ENCODE measurements at places on chromosomes 16 and 17. TPM values are rescaled to one million over a fixed set of nuclear protein-coding genes. Genes with fewer than 3 reads are reported as not detected.

Gene EVPLL
- not detected for total RNA-seq

Gene OR2C1
- total RNA-seq, result not detected

- no peak for DNase-seq
- H3K27ac ChIP-seq, result no peak overlapping the region
- no peaks in the 10 kb centered on the region for H3K36me3 ChIP-seq
- H3K27me3 ChIP-seq, result peaks cover 3% of the 10 kb centered on the region
Observed at GRCh38 chr16:49581630-49582298, 208.2 kb downstream of the C16orf78 start.

DNA sequence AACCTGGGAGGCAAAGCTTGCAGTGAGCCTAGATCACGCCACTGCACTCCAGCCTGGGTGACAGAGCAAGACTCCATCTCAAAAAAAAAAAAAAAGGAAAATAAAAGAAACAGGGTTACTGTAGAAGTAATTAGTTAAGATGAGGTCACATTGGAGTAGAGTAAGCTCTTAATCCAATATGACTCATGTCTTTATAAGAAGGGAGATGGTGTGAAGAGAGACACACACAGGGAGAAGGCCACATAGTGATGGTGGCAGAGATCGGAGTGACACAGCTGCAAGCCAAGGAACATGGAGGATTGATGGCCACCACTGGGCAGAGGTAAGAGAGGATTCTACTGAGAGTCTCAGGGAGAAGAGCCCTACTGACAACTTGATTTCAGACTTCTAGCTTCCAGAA lies 15.3 kb upstream of the SLFN5 start:
- no peaks in the 10 kb centered on the region for H3K27me3 ChIP-seq
- no peak for DNase-seq
- no peaks in the 10 kb centered on the region for H3K36me3 ChIP-seq
- H3K4me1 ChIP-seq, result peaks cover 9% of the 10 kb centered on the region

- H3K4me3 ChIP-seq, result no peak overlapping the region
- no peak for DNase-seq
- H3K36me3 ChIP-seq, result no peaks in the 10 kb centered on the region
Observed at GRCh38 chr16:58063377-58064076, 38.0 kb downstream of the MMP15 start.

DNA sequence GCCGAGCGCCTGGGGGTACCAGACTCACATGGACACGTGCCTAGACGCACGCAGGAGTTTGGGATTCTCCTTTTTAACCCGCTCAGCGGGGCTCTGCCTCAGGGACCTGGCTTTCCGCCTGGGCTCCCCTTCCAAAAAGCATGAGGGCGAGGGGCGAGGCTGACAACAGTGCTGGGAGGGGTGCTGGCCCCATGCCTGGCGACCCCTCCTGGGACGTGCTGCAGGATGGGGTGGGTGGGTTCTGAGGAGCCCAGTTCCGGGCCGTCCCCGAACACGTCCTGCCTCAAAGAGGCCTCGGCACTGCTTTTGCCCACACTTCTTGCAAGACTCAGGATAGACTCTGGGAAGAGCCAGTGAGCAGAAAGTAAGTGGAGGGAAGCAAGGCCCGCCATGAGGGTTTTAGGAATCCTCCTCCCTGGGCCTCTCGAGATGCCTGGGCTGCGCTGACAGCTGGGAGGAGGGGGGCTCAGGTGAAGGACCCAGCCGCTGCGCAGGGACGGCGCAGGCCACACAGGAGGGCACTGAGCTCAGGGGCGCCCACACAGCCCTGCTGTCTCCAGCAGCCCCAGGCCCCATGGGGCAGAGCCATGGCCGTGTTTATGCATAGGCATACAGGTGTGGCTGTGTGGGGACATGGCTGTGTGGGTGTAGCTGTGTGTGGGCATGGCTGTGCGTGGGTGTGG lies 15.4 kb upstream of the PABPN1L start:
- DNase-seq, result no peak
- no peaks in the 10 kb centered on the region for H3K27me3 ChIP-seq
- no peaks in the 10 kb centered on the region for H3K36me3 ChIP-seq

Gene CD300H
- total RNA-seq, result not detected

Gene KCNH4
- 0.17 TPM for total RNA-seq

- no peak overlapping the region for H3K4me3 ChIP-seq
- H3K27me3 ChIP-seq, result no peaks in the 10 kb centered on the region
- H3K27ac ChIP-seq, result no peak overlapping the region
- peaks cover 53% of the 10 kb centered on the region for H3K36me3 ChIP-seq
- peaks cover 14% of the 10 kb centered on the region for H3K4me1 ChIP-seq
- DNase-seq, result no peak
Observed at GRCh38 chr16:67456391-67457081, 24.4 kb downstream of the ATP6V0D1 start.

GRCh38 chr16:52446080-52446479 lies 100.9 kb downstream of the TOX3 start:
- no peaks in the 10 kb centered on the region for H3K4me1 ChIP-seq
- no peak overlapping the region for H3K4me3 ChIP-seq
- no peak for DNase-seq
- no peak overlapping the region for H3K27ac ChIP-seq

Gene SP6
- 0.27 TPM for total RNA-seq
